ENCODE measurements at places on chromosomes 6 and 20.

DNA sequence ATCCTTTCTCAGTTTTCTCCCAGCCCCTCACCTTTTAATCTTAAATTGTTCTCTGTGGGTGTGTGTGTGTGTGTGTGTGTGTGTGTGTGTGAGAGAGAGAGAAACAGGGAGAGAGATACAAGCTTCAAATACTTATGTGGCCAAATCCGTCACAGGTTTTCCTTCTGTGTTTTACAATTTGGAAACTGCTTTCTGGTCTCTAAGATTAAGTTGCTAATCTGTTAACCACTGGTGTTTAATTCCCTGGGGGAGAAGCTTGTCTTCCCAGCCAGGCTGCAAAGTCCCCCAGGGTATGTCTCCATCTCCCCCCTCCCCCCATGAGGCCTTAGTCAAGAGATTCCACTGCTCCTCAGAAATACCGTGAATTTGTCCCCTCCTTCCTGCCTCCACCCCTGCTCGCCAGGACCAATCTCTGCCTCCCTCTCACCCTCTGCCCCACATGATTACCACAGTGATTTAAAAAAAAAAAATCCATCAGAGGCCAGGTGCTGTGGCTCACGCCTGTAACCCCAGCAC is 49.0 kb downstream of the RIPOR3 start:
- no peak for DNase-seq

DNA sequence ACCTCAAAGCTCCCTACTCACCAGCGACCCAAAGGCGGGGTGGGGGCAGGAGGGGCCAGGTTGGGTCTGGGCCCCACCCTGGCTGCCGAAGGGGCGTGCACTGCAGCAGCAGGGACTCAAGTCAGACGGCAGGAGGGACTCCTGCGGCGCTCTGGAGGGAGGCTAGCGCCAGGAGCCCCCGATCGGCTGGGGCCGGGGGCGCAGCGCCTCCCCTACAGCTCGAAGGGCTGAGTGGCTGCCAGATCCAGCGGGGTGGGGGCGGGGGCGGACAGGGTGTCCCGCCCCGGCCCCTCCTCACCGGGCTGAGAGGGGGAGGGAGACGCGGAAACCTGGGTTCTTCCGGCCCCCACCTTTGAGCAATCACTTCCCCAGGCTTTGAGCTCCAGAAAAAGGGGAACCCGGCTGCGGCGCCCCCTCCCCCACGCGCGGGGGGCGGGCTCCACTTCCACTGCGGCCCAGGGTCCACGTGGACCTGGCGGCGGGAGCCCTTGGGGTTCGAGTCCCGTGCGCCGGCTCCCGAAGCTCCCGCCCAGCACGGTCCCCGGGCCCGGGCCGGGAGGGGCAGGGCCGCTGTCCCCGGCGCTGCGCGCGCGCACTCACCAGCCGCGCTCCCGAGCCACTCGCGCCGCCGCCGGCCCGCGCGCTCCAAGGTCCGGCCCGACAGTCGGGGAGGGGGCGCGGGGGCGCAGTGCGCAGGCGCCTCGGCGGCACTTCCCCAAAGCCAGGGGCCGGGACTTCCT is at the start of gene RGS19:
Gene RGS19 (minus strand): TSS at position 246 of the 740 bp plus-strand sequence. CDS start 2,632 bp downstream, outside the sequence.
- DNase-seq, result peak; percentile 42

DNA sequence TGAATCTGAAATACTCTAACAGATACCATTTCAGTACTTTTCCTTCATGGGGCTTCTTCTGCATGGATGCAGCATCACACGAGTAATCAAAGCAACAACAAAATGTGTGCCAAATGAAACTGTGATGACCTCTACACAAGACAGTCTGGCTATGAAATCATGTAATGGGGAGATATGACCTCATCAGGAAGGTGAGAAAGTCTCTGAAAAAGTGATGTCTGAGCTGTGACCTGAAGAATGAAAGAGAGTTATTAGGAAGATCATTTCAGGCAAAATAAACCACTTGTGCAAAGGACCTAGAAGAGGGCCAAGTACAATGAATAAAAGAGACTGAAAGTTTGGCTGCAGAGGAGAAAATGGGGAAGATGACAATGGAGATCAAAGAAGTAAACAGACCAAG is 182.8 kb downstream of the PTPRK start:
- peak; percentile 4 for DNase-seq

DNA sequence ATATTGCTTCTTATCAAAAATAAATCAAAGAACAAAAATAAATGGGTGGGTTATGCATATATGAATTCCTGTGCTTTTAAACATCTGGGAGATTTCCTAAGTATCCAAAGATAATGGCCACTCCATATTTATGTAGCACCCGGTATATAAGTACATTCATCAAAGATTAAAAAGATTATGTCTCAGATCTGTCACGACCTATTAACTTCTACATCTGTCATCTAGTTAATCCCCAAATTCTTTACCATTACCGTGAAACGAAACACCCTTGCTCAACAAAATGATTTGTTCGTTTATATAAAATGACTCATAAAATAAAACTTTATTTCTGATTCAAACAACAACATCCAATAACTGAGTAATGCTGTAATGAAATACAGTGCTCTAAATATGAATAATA is 64.8 kb upstream of the FOXQ1 start:
- no peak for DNase-seq

Data from astrocyte (in vitro differentiated cells and primary cell).